ENCODE measurements at places on chromosomes 11 and 22.
A peak's percentile ranks its signal among the peaks of the same experiment; 100 is the strongest.

DNA sequence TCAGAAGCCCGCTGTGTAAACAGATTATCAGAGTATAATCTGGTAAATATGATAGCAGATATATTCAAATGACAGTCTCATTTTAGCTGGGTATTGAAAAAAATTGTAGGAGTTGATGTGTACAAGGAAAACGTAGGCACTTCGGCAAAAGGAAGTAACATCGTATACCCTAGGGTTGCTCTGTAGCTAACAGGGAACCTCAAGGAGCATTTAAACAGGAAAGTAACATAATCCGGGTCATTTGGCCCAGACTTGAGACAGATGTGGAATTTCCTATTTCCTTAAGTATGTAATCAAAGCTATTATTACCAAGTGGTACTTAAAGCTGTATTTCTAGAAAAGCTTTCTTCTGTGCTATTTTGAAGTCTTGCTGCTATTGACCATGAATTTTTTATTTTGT lies 215.6 kb downstream of the DDX10 start:
- DNase-seq, result no peak

DNA sequence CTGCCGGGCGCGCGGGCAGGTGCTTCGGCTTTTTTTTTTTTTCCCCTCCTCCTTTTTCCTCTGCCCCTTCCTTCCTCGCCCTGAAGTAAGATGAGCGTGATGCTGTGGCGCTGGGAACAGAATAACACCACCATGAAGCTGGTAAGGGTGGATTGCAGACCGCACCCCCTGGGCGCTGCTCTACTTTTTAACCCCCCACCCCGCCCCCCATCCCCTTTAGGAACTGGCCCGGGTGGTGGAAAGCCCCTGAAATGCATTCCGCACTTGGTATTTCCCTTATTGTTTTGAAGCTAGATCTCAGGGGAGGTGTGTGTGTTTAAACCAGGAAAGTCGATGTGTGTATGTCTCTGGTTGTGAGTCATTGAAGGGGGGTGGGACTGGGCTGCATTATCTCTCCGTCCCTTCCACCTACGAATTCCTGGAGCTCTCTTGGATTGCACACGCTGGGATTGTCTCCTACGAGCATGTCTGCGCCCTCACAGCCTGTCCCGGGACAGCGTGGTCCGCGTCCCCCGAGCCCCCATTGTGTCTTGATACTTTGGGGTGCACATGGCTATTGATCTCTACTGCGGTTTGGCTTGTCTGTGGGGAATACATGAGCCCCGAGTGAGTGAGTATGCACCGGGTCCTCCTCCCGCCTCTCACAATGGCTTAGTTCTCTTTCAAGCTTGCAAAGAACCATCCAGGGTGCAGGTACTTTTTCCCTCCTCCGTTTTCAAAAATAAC lies 64.9 kb downstream of the NAV2 start:
- no peak for DNase-seq

DNA sequence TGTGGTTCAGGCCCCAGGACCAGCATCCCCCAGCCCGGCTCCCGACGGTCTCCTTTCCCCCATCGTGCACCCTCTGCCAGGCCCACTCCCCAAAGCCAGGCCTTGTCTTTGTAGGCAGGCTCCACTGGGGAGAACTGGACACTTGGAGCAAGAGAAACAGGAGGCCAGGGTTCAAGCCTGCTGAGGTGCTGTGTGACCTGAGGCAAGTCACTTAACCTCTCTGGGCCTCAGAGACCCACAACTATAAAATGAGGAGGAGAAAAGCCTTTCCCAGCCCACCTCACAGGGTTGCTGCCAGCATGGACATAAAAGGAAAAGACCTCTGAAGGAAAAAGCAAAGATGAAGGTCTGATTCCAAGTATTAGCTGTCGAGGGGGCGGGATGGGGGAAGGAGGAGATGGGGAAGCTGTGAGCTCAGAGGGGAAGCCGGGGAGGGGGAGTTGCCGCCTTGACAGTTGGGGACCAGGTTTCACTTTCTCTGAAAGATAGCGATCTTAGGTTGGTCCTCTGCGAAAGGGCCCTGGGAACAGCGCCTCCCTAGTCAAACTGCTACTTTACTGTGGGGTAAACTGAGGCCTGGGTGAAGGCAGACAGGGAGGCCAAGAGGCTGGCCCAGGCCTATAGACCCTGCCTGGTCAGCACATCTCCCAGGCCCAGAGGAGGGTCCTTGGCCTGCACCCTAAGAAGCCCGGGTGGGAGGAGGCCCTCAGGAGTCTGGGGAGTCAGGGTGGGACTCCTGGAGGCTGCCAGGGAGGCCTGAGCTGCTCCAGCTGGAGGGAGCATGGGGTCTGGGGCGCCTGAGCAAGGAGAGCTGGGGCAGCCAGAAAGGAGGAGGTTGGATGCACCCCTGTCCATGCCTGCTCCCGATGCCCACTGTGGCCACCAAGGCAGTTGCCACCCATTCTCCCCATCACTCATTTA lies 991 bp upstream of the OSM start:
- peak; percentile 63 for DNase-seq

GRCh38 chr11:64358907-64359711 lies at the start of gene RPS6KA4:
Gene RPS6KA4, plus strand, starts transcription at chr11:64359162. Its CDS starts 74 bp downstream, at chr11:64359236.
- peak; percentile 79 for DNase-seq

DNA sequence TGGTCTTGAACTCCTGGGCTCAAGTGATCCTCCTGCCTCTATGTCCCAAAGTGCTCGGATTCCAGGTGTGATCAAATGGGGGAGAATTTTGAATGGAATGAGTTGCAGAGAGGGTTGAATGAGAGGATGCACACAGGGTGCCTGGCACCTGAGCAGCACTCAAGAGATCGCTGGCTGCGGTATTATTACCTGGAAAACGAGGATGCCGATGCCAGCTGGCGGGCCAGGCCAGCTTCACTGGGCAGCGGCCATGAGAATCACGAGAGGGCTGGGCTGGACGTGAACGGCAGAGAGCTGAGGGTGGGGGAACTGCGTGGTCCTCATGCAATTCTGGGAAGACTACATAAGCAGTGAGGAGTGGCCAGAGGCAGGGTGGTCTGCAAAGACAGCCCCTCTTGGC lies 2.9 kb downstream of the MGAT3 start:
- DNase-seq, result no peak

GRCh38 chr11:113684496-113684895 lies 21.6 kb downstream of the TMPRSS5 start:
- no peak for DNase-seq

- no peak for DNase-seq
Observed at GRCh38 chr11:43462359-43462758, 103.6 kb downstream of the TTC17 start.

Data from activated T-cell treated with anti-CD3 and anti-CD28 coated beads, Interleukin-2, amount 50 U/mL, for 24 hours (primary cell).